ENCODE measurements at places on chromosomes 2 and 18. TPM values are rescaled to one million over a fixed set of nuclear protein-coding genes. Genes with fewer than 3 reads are reported as not detected.
A peak's percentile ranks its signal among the peaks of the same experiment; 100 is the strongest.

DNA sequence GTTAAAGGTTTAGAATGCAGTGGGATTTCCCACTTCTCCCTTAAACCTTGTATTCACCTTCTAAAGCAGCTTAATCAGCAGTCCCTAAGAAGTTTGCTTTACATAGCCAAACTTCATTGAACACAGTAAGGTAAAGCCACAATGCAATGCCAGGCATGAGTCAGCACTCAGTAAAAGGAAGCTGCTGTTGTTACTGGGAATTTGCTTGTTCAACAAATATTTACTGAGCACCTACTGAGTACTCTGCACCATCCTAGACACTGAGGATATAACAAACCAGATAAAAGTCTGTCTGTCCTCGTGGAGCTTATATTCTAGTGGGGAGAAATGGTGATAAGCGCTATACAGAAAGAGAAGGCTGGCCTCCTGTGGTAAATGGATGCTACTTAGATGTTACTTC lies 162.7 kb downstream of the PKP4 start:
- DNase-seq: peak; percentile 29

GRCh38 chr2:71629771-71630453 lies 176.6 kb downstream of the DYSF start:
- no peak for DNase-seq

DNA sequence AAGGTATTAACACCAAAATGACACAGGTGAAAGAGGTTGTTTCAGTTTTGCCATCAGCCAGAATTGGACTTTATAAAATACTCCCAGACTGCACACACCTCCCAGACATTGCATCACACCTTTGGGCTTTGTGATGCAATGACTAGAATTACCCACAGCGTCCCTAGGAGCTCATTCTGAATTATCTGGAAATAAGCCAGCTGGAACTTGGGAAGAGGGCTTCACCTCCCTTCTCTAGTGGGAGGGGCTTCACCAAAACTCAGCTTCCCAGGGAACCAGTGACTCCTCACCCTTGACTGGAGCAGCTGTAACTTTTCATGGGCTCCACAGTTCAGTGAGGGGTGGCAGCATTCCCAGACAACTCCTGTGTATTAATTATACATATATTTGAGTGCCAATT lies 83.1 kb upstream of the BZW1 start:
- DNase-seq: no peak

- DNase-seq: no peak
Observed at GRCh38 chr18:26821181-26821580, 44.3 kb downstream of the AQP4 start.

- DNase-seq: no peak
Observed at GRCh38 chr18:44626807-44627206, 53.9 kb upstream of the SETBP1 start.

The TMEM178A gene
- total RNA-seq: 1.9 TPM

The ALK gene
- not detected for total RNA-seq
